ENCODE measurements at places on chromosomes 1 and 21.

DNA sequence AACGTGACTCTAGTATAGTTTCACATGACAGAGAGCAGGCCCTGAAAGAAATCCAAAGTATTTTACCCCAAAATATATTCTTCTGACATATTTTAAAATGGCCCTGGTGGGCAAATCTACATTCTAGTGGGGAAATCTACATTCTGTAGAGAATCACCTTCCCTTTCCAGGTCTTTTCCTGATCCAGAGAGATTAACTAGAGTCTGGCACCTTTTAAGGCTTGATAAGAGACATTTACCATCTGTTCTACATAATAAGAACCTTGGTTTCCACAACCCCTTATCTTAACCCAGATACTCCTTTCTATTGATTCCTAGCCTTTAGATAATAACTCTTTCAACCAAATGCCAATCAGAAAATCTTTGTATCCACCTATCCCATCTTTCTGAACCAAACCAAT is 17.0 kb upstream of the L1TD1 start:
- no peak for DNase-seq

GRCh38 chr1:83747853-83748482 is 251.0 kb downstream of the TTLL7 start:
- no peak for DNase-seq

- DNase-seq, result no peak
Observed at GRCh38 chr1:72845981-72846380, 563.6 kb upstream of the NEGR1 start.

GRCh38 chr1:118023199-118023598 is 93.7 kb downstream of the WDR3 start:
- DNase-seq, result no peak

DNA sequence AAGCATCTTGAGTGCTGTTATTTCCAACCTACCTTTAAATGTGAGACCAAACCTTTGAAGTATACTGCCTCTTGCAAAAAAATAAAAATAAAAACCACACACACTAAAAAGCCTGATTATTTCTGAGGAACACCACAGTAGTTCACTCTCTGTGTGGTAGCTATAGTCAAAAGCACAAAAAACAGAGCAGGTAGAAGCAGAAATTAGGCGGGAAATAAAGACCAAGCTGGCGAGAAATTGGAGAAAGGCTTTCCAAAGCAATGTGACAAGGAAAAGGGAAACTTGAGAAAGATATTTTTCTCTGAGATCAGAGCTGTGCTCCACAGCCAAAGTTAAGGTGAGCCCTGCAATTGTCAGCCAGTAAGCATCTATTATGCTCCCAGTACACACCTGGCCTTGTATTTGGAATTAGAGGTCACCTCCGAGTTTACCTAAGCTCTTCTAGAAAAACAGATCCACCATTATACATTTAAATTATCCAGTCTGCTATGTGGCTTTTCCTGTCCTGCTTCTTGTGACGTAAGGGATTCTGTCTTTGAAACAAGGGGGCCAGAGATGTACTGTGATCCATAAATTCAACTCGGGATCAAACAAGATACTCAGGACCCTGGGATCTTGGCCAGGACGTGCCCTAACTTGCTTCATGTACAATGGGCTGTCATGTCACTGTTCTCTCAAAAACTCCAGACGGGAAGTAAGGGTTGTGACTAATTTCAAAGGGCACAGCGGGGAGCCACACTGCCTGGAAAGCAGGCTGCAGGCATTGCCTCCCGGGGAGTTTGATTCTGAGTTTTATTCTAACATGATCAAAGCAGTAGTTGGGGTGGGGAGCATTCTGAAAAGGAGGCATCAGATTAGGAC is 39.8 kb upstream of the RAB4A start:
- no peak for DNase-seq

DNA sequence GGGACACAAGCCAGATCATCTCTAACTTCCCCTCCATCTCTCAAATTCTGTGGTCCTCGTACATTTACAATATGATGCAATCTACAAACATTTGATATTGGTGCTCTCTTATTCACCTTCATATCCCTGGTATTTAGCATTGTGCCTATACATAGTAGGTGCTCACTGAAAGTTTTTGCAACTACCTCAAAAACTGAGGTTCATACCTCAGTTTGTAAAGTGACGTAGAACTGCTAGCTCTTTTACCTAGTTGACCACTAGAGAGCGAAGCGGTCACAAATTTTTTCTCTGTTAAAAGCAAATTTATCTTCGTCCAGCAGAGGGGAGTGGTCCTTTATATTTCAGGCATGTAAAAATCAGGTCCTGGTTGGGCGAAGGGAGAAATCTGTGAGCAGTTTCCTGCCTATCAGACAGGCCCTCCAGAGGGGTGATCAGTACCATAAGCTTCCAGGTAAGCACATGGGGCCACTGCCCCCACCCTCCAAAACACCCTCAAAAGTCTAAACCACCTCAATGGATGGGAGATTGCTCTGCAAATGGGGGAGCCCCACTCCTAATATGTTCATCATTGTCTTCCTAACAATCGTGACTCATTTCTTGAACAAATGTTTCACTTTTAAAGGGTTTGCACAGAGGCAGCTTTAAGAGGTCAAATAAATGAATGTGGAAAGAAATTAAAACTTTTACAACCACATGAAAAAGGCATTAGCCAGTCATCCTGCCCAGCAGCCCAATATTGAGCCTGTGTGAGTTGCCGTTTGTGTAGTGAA is 10.6 kb upstream of the HLCS start:
- DNase-seq, result no peak

Data from left forelimb (tissue), 1 donor.